ENCODE measurements at places on chromosomes 3 and 15. TPM values are rescaled to one million over a fixed set of nuclear protein-coding genes. Genes with fewer than 3 reads are reported as not detected.
A peak's percentile ranks its signal among the peaks of the same experiment; 100 is the strongest.

Gene NPAP1
- total RNA-seq: 0.58 TPM

Gene SLC24A5
- 0.26 TPM for total RNA-seq

Gene AADACL2
- total RNA-seq: 0.48 TPM

- peak; percentile 35 for DNase-seq
Measured at GRCh38 chr15:94164202-94164807, 67.1 kb upstream of the MCTP2 start.

DNA sequence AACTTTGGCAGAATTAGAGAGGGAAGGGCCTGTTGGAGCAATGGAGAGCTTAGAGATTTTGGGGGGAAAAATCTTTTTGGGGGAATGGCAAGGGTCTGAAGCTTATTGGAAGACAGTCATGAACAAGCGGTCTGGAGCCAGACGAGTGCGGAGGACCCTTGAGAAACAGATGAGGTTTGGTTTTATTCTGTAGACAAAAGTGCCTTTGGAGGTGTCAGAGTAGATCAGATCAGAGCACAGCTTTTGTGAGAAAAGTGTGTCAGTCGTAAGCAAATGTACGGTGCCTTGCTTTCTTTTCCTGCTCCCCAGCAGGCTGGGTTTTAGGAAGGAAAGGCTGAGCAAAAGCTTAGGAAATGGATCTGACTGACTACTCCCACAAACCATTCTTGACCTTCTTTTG, 236.8 kb upstream of the TPRG1 start:
- no peak for DNase-seq

- no peak for DNase-seq
Measured at GRCh38 chr15:56693761-56694160, 39.5 kb downstream of the ZNF280D start.

DNA sequence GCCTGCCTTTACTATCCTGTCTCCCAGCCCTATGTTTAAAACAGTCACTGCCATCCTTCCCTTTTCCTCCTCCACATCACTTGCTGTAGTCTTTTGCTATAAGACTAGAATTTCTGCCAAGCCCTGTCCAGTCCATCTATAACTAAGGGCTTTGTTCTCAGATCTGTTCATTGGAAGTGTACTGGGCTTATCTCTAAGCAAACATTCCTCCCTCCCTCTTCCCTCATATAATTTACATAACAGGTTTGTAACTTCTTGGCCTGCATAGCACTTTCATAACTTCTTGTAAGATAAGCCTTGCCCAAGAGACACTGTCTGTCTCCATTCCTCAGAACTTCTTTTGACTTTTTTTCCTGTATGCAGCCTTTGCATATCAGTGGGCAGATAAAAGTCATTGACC, 16.7 kb downstream of the TPRG1 start:
- peak; percentile 54 for DNase-seq

- no peak for DNase-seq
Measured at GRCh38 chr15:98805434-98806274, 157.3 kb downstream of the IGF1R start.

Measured in urinary bladder (tissue), 4 donors.